ENCODE measurements at places on chromosomes 5 and 9. TPM values are rescaled to one million over a fixed set of nuclear protein-coding genes. Genes with fewer than 3 reads are reported as not detected.

DNA sequence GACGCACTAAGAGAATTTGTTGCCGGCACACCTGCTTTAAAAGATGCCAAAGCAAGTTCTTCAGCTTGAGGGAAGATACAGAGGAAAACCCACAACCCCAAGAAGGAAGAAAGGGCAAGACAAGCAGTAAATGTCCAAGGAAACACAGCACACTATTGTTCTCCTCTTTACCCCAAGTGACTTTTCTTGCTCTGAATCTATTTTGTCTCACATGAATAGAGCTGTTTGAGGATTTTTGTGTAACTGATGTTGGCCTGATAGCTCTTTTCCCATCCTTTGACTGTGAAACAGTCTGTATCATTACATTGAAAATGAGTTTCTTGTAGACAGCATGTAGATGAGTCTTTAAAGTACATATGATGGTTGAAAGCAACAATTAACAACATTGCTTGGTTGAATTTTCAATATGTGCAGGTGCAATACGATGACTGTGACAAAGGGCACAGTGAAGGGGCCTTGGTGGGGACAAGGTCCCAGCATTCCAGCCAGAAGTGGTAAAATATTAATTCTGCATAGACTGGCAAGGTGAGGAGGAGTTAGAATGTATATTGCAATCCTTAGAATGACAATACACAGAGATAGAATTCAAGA lies 16.8 kb upstream of the CEP72 start:
- no peak for DNase-seq
- peaks cover 5% of the 10 kb centered on the region for H3K4me1 ChIP-seq
- no peak overlapping the region for H3K4me3 ChIP-seq
- H3K36me3 ChIP-seq = no peaks in the 10 kb centered on the region

- no peaks in the 10 kb centered on the region for H3K36me3 ChIP-seq
- H3K27me3 ChIP-seq = peaks cover 40% of the 10 kb centered on the region
- H3K27ac ChIP-seq = no peak overlapping the region
- peaks cover 2% of the 10 kb centered on the region for H3K4me1 ChIP-seq
- no peak for DNase-seq
Observed at GRCh38 chr5:175795959-175796358, 75.4 kb upstream of the CPLX2 start.

Gene NDOR1
- 45.6 TPM for total RNA-seq

DNA sequence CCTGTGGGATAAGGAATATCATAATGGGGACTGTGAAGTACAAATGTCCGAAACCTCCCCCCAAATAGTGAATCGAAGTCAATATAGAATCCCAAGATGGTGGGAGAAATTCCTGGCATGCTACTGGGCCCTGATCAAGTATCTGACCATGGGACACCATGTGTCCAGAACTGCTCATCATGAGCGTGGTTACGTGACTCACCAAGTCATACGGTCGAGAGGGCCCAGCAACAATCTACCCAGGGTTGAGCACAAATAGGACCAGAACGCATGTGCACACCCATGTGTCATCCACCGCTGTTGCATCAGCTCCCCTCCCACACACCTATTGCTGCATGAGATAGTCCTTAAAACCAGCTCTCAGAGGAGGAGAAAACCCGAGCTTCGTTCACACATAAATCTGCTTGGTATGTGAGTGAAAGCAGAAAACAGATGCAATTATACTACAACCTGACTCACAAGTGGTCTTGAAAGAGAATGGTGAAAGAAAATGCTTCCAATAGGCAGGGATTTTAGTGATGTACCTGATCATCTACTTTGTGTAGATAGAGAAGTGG lies 353.2 kb downstream of the CWC27 start:
- no peaks in the 10 kb centered on the region for H3K4me1 ChIP-seq
- DNase-seq = no peak
- no peak overlapping the region for H3K4me3 ChIP-seq

Gene NR3C1
- total RNA-seq = 62.2 TPM

DNA sequence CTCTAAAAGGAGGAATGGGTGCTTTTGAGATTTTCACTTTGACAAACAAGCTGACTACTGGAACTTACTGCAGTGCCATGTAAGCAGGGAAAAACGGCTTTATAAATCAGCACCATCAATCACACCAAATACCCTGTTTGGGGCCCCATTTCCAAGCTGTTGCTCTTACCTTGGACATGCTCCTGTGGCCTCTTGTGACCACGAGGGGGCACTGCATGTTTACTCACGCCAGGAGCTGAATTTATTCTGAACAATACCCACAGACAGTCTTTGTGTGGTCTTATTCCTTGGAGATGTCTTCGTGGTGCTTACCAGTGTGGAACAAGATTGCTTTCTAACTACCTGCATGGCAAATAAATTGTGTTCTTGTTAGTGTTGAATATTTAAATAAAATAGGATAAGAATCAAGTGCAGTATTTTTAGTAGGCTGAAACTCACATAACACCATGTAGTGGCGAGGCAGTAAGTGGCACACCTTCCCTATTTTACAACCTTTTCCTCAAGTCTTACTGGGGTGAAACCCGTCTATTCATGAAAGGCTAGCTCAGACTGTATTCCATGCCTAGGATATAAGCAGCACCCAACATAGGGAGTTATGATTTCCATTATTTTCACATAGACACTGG lies 155.5 kb upstream of the NMUR2 start:
- H3K4me1 ChIP-seq = no peaks in the 10 kb centered on the region
- peak; percentile 74 for DNase-seq
- H3K36me3 ChIP-seq = no peaks in the 10 kb centered on the region
- no peak overlapping the region for H3K27ac ChIP-seq

Gene GRPEL2
- 30.6 TPM for total RNA-seq

DNA sequence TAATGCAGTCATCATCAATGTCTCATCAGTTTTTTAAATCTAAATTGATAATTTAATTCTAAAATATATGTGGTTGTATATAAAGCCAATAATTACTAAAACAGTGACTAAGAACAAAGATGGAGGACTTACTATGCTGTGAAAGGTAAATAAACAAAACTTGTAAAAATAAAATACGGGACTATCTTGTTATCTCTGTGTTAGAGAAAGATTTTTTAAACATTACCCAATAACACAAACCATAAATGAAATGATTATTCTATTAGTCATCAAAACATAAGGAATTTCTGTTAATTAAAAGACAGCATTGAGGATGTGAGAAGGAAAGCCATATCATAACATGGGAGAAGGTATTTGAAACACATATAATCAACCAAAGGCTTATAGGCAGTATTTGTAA lies 226.2 kb upstream of the SMC2 start:
- DNase-seq = no peak
- no peaks in the 10 kb centered on the region for H3K4me1 ChIP-seq
- H3K27ac ChIP-seq = no peak overlapping the region
- no peaks in the 10 kb centered on the region for H3K36me3 ChIP-seq

All from activated CD4-positive, alpha-beta T cell treated with anti-CD3 and anti-CD28 coated beads, Interleukin-2, amount 10 ng/mL, durations not matched to agents 24 days and 14 days (primary cell).